ENCODE measurements at places on chromosomes 7 and 10. TPM values are rescaled to one million over a fixed set of nuclear protein-coding genes. Genes with fewer than 3 reads are reported as not detected.

HOXA9 gene
- 8.7 TPM for total RNA-seq

ANKRD61 gene
- 0.23 TPM for total RNA-seq

OPALIN gene
- total RNA-seq, result not detected

COL26A1 gene
- total RNA-seq, result not detected

ICA1 gene
- total RNA-seq, result 0.13 TPM

HOXA7 gene
- 8.3 TPM for total RNA-seq

TRPV5 gene
- total RNA-seq, result not detected

NPC1L1 gene
- total RNA-seq, result not detected

GBX1 gene
- not detected for total RNA-seq

FOXP2 gene
- total RNA-seq, result 0.71 TPM

- no peak for DNase-seq
Observed at GRCh38 chr10:103277713-103278536, 987 bp downstream of the INA start.

DNA sequence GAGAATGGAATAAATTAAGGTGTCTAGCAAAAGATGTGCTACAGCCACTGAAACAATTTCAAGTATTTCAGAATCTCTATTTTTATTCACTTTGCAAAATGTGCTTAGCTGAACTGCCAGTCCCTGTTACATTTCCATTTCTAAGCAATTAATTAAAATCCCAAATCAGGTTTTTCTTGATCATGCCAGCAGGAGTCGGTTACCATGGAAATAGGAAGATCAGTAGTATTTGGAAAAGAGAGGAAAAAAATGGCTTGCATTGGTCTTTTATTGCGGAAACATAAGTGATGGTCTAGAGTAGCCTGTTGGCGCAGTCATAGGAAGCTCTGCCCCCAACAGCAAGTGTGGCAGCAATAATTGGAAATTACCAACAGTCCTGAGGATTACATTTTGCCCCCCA is 867.1 kb downstream of the GATA3 start:
- DNase-seq, result no peak

DNA sequence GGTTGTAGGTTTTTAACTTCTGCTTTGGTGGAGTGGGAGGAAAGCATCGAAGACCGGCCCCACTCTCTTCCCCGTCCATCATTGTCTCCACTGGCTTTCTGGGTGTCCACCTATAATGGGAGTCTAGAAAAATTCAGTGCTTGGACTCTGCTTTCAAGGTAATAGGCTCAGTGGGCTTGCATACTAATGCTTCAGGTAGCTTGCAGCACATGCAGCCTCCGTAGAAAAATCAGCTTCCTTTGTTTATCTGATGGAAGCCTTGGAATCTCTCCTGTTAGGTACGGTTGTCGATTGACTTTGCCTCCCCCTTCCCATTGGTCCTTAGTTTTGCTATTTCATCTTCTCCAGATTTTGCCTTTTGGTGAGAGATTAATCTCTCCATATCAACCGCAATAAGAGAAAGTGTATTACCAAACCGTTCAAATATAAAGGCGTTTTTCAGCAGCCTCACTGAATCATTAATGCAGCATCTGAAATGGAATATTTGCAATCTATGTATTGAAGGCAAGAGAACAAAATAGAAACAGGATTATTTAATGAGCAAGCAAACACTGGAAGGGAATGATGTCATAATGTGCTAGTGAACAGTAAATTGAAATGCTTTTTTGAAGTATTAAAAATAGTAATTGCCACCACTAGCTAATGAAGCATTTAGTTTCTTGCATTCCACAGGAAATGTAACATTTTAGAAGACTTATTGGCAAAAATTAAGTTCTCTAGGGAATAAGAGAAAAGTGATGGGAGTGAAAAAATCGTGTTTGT is 944 bp downstream of the AVL9 start:
- peak; percentile 18 for DNase-seq

DNA sequence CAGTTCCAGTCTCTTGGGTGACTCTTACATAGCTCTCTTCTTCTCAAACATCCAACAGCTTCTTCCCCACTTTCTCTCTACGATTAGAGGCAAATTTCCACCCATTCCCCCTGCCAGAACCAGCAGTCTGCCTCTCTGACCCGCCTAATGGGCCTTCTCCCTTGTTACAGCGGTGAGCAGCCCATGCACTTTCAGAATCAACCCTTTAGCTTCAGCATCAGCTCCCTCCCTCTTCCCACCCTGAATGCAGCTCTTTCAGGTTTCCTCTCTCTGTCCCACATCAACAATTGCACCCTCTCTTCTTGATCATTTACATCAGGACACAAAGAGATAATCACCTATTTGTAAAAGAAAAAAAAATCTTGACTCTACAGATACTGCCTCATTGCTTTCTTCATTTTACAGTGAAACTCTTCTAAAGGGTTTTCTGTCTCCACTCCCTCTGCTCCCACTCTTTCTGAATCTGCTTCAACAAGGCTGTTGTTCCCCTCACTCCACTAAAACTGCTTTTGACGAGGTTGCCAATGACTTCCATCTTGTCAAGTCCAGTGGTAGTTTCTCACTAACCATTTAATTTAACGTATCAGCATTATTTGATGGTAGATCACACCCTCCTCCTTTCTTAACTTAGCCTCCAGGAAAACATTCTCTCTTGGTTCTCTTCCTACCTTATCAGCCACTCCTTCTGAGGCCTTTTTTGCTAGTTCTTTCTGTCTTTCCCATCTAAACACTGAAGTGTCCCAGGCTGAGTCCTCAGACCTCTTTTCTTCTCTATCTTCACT is 106.6 kb downstream of the NPY start:
- no peak for DNase-seq

- DNase-seq, result peak; percentile 17
Observed at GRCh38 chr7:107387128-107387527, 82.7 kb upstream of the GPR22 start.

DNA sequence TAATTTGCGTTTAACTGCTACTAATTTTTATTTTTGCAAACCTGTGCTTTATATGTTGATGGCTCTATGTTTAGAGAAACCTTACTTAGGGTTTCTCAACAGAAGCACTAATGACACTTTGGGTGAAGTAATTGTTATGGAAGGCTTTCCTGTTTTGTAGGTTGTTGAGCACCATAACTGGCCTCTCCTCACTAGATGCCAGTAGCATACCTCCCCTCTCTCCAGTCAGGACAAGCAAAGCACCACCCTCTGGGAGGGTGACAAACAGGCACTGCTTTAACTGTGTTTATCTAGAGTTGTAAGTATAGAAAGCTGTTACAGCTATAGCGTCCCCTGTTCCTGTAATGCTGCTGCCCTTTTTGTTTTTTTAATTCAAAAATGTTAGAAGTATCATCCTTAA is 60.9 kb downstream of the WAC start:
- no peak for DNase-seq

DNA sequence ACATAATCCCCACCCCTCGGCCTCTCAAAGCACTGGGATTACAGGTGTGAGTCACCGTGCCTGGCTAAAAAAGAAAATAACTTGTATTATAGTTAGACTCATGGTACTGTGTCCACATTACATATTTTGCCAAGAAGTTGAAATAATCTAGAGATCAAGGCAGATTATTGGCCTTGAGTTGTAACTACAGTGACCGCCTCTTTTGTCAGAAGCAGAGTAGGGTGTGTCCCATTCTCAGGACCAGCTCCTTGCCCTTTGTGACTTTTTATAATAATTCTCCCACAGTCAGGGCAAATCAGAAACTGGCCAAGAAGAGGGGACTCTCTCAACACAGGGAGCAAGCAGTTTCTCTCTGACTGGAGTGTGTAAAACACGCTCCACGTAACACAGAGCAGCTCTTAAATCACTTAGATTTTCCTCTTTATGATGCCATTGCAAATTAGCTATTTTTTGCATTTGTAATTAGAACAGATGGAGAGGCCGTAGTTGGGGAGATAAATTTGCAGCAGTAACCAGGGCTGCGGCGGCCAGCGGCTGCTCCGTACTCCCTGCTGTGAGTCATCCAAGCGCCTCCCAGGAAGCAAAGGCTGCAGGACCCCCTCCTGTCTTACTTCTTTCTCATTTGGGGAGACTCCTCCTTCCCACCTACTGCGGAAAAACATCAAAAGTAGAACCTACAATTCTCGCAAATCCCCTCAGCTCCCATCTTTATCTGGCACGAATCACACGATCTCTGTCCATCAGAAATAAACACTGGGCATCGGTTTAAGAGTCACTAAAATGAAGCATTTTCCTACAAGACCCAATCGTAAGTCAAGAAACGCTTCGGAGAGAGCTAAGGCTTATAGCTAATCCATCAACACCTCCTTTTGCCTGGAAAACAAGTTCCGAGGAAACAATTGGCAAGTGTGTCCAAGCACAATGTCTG is 32.1 kb upstream of the MSRB2 start:
- no peak for DNase-seq

- no peak for DNase-seq
Observed at GRCh38 chr7:135206941-135207391, 4.4 kb downstream of the WDR91 start.

DNA sequence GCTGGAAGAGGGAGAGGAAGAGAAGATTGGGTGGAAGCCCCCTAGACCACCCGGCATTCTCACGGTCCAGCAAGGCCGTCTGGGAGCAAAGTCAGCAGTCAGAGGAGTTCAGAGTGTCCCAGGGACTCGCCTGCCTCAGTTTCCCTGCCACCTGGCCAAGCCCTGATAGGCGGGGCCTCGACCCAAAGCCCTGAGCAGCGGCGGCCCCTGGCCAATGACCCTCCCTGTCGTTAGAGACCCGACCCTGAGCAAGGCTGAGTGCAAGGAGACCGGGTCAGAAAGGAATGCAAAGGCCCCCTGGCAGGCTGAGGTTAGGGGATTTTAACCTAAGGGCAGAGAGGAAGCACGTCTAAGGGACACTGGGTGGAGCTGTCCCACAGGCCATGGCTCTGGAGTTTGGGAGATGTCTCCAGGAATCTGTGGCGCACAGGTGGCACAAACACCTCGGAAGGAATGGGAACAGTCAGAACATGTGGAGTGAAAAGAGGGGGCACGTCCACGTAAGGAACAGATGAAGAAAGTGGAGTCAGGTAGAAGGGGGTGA is 196.8 kb upstream of the PDE1C start:
- no peak for DNase-seq

- no peak for DNase-seq
Observed at GRCh38 chr7:156257904-156258303, 382.7 kb upstream of the RNF32 start.

DNA sequence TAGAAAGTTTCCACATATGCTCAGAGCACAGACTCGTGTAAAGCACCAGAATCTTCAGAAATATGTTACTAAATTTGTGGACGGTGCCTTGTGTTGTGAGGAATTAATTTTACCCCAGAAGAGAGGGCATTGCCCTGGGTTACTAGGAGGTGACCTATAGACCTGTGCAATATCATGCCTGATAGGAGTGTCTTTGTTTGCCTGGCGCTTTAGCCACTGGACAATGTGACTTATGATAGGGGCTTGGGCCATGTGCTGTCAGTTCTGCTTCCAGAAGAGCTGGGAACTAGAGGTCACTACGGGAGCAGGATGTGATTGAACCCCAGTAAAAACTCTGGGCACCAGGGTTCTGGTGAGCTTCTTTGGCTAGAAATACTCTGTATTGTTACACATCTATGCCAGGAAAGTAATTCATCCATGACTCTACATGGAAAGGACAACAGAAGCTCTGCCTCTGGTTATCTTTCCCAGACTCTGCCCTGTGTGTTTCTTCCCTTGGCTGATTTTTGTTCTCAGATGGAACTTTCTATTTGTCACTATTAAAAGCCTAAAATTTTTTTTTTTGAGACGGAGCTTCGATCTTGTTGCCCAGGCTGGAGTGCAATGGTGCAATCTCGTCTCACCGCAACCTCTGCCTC is 75.5 kb downstream of the SIRT1 start:
- DNase-seq, result no peak

DNA sequence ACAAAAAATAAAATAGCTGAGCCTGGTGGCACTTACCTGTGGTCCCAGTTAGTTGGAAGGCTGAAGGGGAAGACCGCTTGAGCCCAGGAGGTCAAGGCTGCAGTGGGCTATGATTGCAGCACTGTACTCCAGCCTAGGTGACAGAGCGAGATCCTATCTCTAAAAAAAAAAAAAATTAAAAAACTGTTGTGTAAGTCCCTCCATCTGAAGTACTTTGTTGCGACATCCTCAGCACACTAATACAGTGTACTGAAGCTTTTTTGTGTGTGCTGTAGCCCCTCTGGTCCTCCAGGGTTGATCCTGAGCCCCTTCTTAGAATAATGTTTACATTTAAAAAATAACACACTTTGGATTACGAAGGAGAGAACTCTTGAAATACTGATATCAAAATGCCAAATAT is 71.3 kb downstream of the PFKFB3 start:
- no peak for DNase-seq

GRCh38 chr7:97479740-97480290 is 252.1 kb upstream of the TAC1 start:
- DNase-seq, result no peak

- peak; percentile 44 for DNase-seq
Observed at GRCh38 chr7:75639071-75639885, 99.5 kb downstream of the HIP1 start.

- peak; percentile 1 for DNase-seq
Observed at GRCh38 chr10:123569436-123570035, 96.6 kb upstream of the GPR26 start.

GRCh38 chr7:50369143-50370026 is 64.9 kb downstream of the IKZF1 start:
- peak; percentile 18 for DNase-seq

DNA sequence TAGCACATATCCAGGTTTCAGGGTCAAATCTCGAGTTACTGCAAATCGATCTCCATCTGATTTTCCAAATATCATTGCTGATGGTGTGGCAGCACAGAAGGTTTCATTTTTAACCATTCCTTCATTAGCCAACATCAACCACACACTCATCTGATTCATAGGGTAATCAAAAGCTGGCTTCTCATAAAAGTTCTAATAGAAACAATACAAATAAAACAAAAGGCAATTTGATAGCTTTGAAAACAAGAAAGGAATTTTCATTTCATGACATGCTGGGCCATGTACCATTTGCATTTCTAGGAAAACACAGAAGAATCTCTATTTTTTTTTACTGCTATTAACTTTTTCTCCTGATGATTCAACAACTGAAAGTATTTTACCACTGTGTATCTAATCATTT is 147.7 kb upstream of the SLC26A5 start:
- DNase-seq, result peak; percentile 37

GRCh38 chr10:95244152-95244551 is 46.7 kb downstream of the PDLIM1 start:
- DNase-seq, result no peak

DNA sequence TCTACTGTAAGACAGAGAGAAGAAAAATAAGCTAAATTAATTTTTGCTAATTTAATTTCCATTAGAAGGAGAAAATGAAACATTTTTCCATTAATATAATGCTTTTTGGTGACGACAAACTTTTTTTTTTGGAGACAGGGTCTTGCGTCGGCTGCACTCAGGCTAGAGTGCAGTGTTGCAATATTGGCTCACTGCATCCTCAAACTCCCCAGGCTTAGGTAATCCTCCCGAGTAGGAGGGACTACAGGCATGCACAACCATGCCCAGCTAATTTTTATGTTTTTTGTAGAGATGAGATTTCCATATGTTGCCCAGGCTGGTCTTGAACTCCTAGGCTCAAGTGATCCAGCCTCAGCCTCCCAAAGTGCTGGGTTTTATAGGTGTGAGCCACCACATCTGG is 229.8 kb upstream of the LRRN3 start:
- no peak for DNase-seq
